Breast epithelium (tissue), 4 donors: ENCODE measurements at places on chromosomes 3 and 15. TPM values are rescaled to one million over a fixed set of nuclear protein-coding genes. Genes with fewer than 3 reads are reported as not detected.
A peak's percentile ranks its signal among the peaks of the same experiment; 100 is the strongest.

- H3K4me1 ChIP-seq, result no peaks in the 10 kb centered on the region
- H3K27ac ChIP-seq, result peak overlapping the region; percentile 60
- no peaks in the 10 kb centered on the region for H3K36me3 ChIP-seq
- peak; percentile 63 for DNase-seq
These were observed 72.9 kb downstream of the DAPK2 start for GRCh38 chr15:63973212-63974009.

- no peak for DNase-seq
- no peaks in the 10 kb centered on the region for H3K27me3 ChIP-seq
- no peaks in the 10 kb centered on the region for H3K4me1 ChIP-seq
These were observed 7.9 kb upstream of the EOMES start for GRCh38 chr3:27729748-27730611.

DNA sequence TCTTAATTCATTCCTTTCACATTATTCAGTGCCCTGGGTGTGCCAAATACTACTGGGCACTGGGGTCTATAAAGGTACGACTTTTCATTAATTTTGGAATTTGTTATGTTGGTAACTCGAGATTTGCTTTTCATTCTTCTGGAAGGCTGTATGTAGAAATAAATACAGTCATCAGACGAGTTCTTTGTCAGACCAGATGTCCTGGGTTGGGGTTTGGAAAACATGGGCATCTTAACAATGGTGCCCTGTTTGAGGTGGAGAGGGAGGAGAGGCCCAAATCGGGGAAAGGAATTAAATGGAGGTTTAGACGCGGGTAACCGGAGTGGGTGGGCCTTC, 662 bp upstream of the GLCE start:
- peak overlapping the region; percentile 95 for H3K4me3 ChIP-seq
- no peaks in the 10 kb centered on the region for H3K4me1 ChIP-seq
- DNase-seq, result no peak
- no peaks in the 10 kb centered on the region for H3K27me3 ChIP-seq
- no peaks in the 10 kb centered on the region for H3K36me3 ChIP-seq

CNTN6 gene
- not detected for total RNA-seq

DNA sequence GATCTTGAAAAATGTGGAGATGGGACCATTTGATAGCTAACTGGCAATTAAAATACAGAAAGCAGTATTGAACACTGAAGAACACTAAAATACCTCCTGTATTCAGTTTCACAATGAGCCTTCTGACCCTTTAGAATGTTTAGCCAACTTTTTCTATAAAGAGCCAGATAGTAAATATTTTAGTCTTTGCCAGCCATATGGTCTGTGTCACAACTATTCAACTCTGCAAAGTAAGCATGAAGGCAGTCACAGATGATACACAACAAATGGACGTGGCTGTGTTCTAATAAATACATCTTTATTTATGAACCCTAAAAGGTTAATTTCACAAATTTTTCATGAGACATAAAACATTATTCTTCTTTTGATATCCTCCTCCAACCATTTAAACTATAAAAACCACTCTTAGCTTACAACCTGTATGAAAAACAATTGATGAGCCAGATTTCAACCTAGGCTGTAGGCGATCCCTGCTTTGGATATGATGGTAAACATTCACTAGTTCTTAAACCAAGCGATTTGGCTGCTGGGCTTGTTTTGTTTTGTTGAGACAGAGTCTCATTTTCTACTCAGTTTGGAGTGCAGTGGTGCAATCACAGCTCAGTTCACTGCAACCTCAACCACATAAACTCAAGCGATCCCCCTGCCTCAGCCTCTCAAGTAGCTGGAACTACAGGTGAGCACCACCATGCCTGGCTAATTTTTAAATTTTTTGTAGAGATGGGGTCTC, 13.6 kb upstream of the CSPG5 start:
- no peaks in the 10 kb centered on the region for H3K27me3 ChIP-seq
- H3K27ac ChIP-seq, result no peak overlapping the region
- no peak overlapping the region for H3K4me3 ChIP-seq
- H3K4me1 ChIP-seq, result no peaks in the 10 kb centered on the region
- DNase-seq, result no peak
- H3K36me3 ChIP-seq, result no peaks in the 10 kb centered on the region

HDC gene
- 11.0 TPM for total RNA-seq

DNA sequence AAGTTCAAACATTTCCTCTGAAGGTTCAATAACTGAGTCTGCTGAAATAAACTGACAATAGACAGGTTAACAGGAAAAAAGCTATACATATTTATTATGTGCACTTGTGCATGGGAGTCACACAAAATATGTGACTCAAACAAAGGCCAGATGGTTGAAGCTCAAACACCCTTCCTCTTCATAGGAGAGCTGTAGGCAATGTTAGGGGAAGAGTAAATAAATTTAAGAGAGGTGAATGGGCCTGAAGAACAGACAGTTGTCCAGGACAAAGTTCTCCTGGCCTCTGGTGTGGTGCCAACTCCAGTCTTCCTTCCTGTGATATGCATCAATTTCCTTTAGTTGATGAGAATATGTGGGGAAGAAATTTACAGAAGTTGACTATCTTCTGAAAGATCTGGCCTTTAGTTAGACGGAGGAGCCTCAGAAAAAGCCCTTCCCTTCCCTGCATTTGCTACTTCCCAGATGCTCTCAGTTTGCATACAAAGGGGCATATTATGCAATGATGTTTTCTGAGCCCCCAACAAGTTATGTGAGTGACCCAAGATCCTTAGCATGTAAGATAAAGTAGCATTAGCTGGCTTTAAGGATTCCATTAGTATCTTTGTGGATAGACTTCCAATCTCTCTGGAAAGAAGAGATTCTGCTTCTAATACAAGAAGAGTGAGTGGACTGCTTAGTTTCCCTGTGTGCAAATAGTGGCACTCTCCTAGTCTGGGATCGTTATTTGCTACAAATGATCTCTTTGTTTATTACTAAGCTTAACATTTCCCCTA, 96.4 kb upstream of the IGSF10 start:
- no peak overlapping the region for H3K27ac ChIP-seq
- no peaks in the 10 kb centered on the region for H3K36me3 ChIP-seq

C3orf49 gene
- not detected for total RNA-seq

GRCh38 chr3:136237961-136238649, 12.0 kb upstream of the PCCB start:
- H3K4me1 ChIP-seq, result no peaks in the 10 kb centered on the region
- H3K27ac ChIP-seq, result no peak overlapping the region
- no peak for DNase-seq
- no peaks in the 10 kb centered on the region for H3K27me3 ChIP-seq
- H3K4me3 ChIP-seq, result no peak overlapping the region
